ENCODE measurements at places on chromosomes 1 and 21.

GRCh38 chr1:91872559-91873081 is 13.3 kb downstream of the TGFBR3 start:
- no peak for DNase-seq

- peak; percentile 14 for DNase-seq
Observed at GRCh38 chr1:45669859-45670655, 16.3 kb downstream of the GPBP1L1 start.

GRCh38 chr1:30538226-30538992 is 185.0 kb downstream of the MATN1 start:
- DNase-seq: no peak

DNA sequence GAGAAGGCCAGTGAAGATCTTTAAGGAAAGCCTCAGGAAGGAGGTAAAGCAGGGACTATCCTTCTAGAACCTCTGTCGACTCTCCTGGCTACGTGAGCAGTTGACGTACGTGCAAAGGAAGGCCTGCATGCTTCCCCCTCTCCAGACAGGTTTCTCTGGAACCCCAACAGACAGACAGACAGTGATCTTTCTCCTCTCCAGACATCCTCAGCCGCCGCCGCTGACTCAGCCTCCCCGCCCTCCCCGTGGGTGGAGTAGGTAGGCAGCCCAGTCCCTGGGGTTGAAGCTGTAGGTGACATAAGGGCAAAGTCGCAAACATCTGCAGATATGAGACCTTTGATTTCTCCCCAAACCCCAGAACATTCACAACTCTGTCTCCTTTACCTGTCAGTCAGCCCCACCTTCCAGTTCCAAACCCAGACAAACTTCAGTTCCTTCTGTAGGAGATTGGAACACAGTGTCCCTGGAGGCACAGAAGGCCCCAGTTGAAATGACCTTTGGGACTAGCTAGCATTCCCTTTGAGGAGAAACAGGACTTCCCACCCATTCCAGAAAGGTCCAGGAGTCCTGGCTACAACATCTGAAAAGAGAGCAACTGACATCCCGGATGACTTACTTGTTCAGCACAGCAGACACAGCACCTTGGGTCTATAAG is 146.0 kb upstream of the JUN start:
- no peak for DNase-seq

DNA sequence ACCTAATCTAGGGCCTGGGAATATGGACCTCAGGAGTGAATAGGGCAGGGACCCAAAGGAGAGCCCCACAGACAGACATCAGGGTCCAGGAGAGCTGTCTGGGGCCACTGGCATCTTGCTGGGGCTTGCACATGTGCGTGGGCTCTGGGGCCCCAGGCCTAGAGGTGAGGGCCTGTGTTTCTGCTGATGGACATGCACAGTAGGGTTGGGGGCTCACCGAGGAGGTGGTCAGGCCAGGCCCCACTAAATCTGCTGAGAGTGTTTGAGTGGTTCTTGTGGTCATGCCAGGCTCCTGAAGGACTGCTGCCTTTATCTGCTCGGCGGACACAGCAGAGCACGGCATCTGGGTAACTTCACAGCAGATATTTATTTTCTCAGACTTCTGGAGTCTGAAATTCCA is 87.4 kb downstream of the OBSCN start:
- no peak for DNase-seq

DNA sequence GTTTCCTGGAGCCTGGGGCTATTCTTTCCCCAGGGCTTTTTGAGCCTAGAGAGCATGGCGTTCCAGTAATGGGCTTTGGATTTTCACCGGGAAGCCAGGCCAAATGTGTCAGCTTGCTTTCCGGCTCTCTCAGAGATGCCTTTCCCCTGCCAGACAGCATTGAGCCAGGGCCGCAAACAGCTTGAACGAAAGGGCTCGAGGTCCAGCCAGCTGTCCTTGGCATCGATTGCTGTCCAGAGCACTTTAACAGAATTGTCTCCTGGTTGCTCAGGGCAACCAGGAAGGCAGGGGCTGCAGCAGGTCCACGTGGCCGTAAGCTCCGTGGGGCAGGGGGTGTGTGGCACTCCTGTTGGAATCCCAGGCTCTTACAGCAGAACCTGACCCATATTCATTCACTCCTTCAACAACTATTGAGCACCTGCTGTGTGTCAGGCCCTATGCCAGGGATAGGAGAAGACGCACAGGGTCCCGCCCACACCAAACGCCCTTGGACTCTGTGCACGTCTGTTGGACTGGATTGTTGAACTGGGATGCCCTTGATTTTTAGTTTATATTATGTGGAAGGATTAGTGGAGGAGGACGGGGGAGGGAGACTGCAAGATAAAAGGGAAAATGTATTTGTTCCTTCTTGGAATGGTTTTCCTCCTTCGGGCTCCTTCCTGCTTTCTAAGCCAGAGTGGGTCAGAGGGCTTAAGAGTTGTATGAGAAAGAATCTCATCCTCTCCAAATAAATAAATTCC is 38.7 kb upstream of the EFHD2 start:
- DNase-seq: no peak

DNA sequence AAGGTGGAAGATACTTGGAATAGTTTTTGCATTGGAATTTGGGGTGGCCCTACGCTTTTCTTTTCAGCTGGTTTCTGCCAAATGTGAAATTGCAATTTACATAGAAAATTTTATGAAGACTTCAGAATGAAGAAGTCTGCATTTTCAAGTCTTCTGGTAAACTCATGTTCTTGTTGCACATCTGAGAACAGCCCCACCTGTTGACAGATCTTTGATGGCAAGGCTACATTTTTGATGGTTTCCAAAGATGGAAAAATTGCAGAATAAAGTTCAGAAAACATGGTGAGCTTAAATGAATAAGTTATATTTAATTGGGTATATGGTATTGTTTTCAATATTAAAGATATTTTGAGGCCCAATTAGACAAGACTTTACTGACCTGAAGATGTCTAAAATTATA is 25.4 kb downstream of the OLFM3 start:
- no peak for DNase-seq

DNA sequence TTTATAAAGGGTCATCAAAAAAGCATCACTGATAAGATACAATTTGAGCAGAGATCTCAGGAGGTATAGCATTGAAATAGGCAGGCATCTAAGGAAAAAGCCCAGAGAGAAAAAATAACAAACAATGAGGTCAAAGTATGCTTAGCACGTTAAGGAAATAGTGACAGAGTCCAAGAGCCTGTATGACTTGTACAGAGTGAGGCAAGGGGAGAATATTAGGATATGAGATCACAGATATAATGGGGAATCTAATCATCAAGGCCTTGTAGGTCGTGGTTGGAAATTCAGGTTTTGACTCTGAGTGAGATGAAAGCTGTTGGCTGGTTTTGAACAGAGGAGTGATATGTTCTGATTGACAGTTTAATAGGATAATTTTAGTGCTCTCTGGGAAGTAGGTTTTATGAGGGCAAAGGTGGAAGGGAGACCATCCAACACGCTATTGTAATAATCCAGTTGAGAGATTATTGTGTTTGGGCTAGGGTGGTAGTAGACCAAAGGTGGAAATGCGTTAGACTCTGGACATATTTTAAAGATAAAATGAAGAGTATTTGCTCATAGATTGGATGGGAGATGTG is 644.6 kb upstream of the TMPRSS15 start:
- DNase-seq: no peak

GRCh38 chr1:171805395-171806115 is 24.1 kb downstream of the METTL13 start:
- no peak for DNase-seq

- no peak for DNase-seq
Observed at GRCh38 chr1:41305576-41306363, 55.5 kb upstream of the FOXO6 start.

DNA sequence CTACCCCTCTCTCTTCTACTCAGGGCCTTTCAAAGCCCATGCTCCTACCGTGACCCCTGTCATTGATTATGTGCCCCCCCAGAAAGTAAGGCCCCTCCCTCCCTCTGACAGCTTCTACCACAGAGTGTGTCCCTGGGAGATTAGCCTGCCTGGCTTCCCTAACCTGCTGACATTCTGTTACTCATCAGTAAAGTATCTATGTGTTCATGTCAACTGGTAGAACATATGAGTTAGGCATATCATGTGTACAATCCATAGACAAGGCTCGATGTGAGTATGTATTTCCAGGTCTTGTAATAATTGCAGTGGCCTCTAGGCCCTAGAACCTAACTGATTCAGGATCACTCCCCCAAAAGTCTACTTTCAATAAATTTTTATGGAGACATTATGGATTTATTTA is 120.0 kb downstream of the GIPC2 start:
- DNase-seq: no peak

DNA sequence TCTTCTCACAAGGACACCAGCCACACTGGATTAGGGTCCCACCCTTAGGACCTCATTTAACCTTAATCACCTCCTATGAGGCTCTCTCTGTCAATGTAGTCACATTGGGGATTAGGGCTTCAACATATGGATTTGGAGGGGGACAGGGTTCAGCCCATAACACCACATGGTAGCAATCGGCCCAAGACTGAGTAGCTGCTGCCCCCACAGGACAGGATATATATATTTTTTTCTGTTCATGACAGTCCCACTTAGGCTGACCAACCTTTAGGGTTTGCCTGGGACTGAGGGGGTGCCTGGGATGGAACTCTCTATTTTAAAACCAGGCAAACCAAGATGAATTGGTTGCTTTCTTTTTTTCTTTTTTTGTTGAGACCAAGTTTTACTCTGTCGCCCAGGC is 8.2 kb upstream of the ACTL8 start:
- no peak for DNase-seq

DNA sequence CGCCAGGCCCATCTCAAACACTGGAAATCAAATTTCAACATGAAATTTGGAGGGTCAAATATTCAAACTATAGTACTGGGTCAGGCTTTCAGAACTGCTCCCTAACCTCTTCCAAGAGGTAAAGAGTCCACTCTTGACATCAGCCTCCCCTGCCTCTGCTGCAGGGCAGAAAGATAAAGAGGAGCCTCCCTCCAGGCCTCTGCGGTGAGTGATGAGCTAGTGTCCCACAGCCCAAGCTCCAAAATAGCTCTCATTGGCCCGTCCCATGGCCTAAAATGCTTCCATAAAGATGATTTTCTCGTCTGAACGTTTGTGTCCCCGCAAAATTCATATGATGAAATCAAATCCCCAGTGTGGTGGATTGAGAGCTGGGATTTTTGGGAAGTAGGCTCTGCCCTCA is 33.7 kb upstream of the CCSAP start:
- DNase-seq: no peak

GRCh38 chr1:37601441-37601840 is 5.7 kb upstream of the GNL2 start:
- no peak for DNase-seq

DNA sequence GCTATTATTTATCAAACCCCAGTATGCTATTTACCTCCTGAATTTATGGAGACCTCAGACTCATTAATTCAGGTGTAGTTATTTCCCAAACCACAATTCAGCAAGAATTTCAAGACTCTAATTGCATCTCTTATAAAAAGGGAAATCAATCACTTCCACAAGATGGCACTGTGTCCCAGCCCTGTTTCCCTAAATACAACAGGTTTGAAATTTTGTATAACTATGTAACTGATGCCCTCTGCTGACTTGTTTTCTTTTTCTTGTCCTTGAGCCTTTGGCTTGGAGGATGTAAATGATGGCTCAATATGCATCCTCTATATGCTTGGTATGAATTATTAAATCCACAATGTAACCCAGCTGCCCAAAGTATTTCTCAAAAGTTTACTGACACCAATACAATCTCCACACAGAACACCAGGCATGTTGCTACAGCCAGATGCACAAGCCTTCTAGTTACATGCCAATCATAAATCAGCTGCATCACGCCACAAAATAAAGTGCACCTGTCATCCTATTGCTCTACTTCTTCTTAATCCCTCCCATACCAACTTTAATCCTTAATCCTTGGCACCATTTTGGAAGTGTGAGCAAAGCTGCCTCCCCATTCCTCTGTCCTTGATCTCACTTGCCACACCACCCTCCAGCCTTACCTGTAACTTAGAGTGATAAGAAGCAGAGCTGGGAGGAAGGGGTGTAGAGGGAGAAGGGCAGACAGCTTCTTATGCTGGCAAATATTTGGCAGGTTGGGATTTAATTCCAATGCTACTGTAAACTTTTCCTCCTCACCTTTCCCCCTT is 9.0 kb downstream of the C1orf105 start:
- peak; percentile 75 for DNase-seq

DNA sequence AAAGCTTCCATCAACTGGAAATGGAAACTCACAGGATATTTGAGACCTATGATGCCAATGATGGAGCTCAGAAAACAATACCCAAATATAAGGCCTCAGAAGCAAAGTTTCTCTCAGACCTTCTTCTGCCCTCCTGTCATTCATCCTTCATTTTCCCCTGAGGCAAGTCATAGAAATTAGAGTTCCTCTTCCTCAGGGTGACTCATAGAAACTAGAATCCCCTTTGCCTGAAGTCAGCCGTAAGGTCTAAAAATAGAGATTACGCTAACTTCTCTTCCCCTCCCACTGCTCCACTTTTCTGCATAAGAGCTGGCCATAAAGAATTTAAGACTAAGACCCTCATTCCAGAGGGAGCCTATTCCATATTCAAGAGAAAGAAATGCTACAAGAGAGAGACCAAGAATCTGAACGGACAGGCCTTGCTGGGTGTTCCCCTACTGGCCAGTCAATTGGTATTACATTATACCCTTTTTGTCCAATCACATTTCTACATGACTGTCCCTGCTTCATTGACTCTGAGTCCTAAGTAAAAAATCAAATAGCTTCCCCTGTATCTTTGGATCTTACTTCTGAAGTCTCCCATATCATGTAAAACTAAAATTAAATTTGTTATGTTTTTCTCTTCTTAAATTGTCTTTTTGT is 994.9 kb downstream of the ADGRL2 start:
- DNase-seq: no peak

- DNase-seq: no peak
Observed at GRCh38 chr1:51669272-51669671, 52.4 kb downstream of the OSBPL9 start.

DNA sequence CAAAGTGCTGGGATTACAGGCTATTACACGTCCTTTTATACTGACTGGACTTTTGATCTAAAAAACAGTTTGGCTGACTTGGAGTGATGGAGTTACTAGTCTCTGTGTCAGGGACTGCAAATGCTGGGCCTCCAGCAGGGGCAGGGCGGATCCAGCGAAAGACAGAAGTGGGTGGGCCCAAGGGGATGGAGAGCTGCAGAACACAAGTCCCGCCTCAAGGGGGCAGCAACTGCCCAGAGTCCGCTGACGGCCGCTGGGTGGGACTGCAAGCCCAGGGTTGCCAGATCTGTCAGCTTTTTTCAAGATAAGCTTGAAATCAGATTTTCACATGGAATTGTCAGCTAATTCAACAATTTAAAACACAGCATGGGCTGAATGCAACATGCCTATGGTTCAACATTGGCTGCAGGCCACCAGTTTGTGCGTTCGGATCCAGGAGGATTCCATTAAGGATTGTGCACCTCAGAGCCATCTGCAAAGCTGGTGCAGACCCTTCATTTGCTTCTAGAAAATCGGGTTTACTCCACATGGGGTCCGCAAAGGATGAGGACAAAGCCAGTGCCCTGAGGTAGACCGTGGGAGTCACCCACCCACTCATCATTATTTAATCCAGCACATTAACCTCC is 10.7 kb downstream of the STMN1 start:
- DNase-seq: peak; percentile 96

- DNase-seq: peak; percentile 90
Observed at GRCh38 chr1:975896-976683, 5.8 kb downstream of the PERM1 start.

GRCh38 chr1:966135-966703 is at the start of gene PLEKHN1:
TSS of gene PLEKHN1 (plus strand) at chr1:966482. CDS start at chr1:966532, 50 bp downstream.
- DNase-seq: peak; percentile 77

Measured in GM03348 (cell line).